Pancreas (tissue), 10 donors: ENCODE measurements at places on chromosomes 5 and 9.

DNA sequence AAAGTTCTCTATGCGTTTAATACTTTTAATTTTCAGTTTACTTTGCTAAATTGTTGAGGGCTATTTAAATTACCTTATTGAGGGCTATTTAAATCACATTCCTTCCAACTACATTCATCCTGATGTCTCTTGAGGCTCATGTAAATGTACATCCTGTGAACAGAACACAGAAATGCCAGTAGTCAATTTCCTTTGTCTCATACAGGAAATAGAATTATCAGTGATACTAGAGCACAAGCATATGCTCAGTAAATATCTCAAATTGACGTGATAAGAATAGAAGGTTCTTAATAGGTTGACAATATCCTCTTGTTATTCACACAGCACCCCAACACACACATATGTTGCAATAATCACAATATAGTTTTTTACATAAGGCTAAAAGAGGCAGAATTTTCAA, 449.0 kb downstream of the CYLC2 start:
- no peak overlapping the region for H3K4me3 ChIP-seq
- H3K27ac ChIP-seq, result no peak overlapping the region
- H3K36me3 ChIP-seq, result no peaks in the 10 kb centered on the region

- H3K27me3 ChIP-seq, result no peaks in the 10 kb centered on the region
- no peak for DNase-seq
- peaks cover 4% of the 10 kb centered on the region for H3K36me3 ChIP-seq
Measured at GRCh38 chr5:73783828-73784227, 157.8 kb downstream of the ARHGEF28 start.

GRCh38 chr9:79507801-79508200, 64.0 kb upstream of the TLE4 start:
- H3K27ac ChIP-seq, result no peak overlapping the region
- DNase-seq, result no peak
- no peaks in the 10 kb centered on the region for H3K4me1 ChIP-seq
- H3K27me3 ChIP-seq, result no peaks in the 10 kb centered on the region
- H3K4me3 ChIP-seq, result no peak overlapping the region

GRCh38 chr5:2729189-2729588, 22.3 kb downstream of the IRX2 start:
- H3K4me1 ChIP-seq, result no peaks in the 10 kb centered on the region
- H3K4me3 ChIP-seq, result no peak overlapping the region
- no peak for DNase-seq
- H3K36me3 ChIP-seq, result no peaks in the 10 kb centered on the region
- no peak overlapping the region for H3K27ac ChIP-seq
